ENCODE measurements at places on chromosomes 6 and 20.

DNA sequence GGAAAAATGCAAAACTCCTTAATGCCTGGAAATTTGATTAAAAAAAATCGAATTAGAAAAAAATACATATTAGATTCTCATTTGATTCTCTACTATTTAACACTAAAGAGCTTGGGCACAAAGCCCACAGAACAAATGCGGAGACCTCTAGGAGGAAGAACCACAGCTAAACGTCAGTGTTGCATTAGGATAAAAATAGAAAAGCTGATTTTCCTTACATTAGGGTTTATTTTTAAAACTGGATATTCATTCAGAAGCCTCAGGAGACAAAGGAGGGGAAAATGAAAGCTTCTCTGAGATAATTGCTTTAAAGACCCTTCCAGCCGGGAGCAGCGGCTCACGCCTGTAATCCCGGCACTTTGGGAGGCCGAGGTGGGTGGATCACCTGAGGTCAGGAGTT, 77.3 kb downstream of the ECT2L start:
- no peak for DNase-seq

GRCh38 chr6:53309059-53309900, 39.5 kb downstream of the ELOVL5 start:
- no peak for DNase-seq

DNA sequence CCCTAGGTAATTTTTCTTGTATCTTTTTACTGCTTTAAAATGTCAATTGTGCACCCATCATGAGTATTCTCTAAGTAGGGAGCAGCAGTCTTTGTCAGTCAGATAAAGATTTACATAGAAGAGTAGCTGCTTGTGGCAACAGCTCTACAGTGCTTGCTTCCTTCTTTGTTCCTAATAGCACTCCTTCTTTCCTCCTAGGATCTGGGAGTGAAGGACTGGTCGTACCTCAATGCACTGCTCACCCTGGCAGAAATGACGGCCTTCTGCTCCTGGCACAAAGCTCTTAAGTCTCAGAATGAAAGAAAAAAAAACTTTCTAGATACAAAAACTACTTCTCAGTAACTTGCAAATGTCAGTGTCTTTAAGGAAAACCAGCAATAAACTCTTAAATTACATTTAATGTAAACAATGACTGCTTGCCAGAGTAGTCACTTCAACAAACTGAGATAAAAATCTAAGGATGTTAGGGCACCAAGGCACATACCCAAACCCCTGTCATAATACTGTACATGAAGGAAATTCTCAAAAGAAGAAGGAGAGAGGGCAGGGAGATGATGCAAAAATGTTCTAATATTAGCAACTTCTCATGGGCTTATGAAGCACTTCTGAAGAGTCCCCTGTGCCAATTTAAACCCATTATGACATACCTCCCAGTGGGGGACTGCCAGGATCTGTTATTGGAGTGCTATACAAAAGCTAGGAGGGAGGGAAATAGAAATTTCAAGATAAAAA, 34.0 kb downstream of the NCOA6 start:
- no peak for DNase-seq

GRCh38 chr20:2658414-2659354, 5.3 kb downstream of the IDH3B start:
- DNase-seq = no peak

GRCh38 chr6:45436544-45437438, 59.1 kb upstream of the SUPT3H start:
- DNase-seq = no peak

DNA sequence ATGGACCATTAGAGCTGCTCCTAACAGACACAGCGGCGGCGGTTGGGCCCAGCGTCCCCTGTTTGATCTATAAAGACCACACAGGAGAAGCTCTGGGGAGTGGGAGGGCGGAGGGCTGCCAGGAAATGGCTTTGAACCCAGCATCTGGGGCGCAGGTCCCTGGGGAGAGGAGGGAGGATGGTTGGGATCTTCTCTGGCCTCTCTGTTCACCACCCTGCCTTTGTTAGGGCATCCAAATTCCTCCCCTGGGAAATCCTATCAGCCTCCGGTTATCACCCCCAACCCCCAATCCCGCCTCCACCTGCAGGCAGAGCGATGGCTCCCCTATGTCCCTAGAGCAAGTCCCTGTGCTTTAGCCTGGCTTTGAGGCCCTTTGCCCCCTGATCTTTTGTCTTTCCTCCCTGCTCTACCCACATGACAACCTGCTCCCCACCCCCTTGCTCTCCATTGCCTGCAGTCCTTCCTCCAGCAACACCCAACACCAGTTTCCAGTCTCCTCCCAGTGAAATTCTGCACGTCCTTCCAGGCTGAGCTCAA, 7.1 kb downstream of the XKR7 start:
- no peak for DNase-seq

GRCh38 chr20:62908971-62909791, 17.1 kb downstream of the DIDO1 start:
- no peak for DNase-seq

DNA sequence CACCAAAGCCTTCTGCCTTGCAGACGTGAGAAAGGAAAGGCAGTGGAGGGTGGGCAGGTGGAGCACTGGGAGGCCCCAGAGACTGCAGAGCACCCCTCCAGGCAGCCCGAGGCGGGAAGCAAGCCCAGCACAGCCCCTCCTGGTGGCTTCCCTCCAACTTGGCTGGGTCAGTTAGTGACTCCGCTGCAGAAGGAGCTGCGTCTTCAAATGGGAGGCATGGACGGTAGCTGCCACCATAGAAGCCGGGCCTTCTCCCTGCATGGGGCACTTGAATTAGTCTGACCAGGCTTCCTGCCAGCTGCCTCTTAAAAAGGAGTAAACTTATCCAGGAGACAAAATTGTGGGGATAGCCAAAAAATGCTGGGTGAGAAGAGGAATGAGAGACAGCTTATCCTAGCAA, 88.0 kb upstream of the RPS6KA2 start:
- no peak for DNase-seq

DNA sequence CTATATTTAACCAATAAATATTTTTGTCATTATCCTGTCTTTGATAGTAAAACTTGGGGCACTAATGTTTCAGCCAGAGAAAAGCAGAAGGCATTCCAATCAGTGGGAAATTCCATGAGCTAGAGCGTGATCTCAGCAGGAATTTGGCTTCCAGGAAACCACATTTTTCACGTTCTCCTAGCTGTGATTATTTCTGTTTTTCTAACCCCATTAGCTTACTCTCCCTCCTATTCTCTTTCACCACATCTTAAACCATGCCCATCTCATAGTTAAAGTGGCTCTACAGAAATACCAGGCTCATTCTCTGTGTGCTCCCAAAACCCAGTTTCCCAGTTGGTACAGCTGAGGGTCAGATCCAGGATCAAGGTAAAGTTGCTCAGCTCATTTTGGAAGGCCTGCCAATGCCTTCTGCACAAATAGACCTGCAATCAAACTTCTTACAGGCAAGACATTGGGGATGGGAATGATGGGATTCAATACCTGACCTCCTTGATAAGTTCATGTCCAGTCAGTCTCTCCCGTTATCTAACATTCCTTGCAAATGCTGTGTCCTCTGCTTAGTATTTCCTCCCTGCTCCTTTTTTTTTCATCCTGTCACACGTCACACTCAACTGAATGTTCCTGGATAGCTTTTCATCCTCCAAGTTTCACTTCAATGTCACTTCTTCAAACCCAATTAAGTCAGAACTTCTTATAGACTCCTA, 33.1 kb upstream of the TMEM30A start:
- no peak for DNase-seq

GRCh38 chr20:37243937-37244571, 17.6 kb downstream of the GHRH start:
- no peak for DNase-seq

GRCh38 chr20:59530782-59531181, 73.6 kb upstream of the PHACTR3 start:
- DNase-seq = no peak

- DNase-seq = no peak
Observed at GRCh38 chr6:117384659-117385058, 41.1 kb downstream of the ROS1 start.

All from stimulated activated CD4-positive, alpha-beta T cell treated with anti-CD3 and anti-CD28 coated beads, Interleukin-15, amount 100 ng/mL, for 1 hour (primary cell).